Ammon's horn (tissue), 1 donor: ENCODE measurements at places on chromosomes 5 and 9.

DNA sequence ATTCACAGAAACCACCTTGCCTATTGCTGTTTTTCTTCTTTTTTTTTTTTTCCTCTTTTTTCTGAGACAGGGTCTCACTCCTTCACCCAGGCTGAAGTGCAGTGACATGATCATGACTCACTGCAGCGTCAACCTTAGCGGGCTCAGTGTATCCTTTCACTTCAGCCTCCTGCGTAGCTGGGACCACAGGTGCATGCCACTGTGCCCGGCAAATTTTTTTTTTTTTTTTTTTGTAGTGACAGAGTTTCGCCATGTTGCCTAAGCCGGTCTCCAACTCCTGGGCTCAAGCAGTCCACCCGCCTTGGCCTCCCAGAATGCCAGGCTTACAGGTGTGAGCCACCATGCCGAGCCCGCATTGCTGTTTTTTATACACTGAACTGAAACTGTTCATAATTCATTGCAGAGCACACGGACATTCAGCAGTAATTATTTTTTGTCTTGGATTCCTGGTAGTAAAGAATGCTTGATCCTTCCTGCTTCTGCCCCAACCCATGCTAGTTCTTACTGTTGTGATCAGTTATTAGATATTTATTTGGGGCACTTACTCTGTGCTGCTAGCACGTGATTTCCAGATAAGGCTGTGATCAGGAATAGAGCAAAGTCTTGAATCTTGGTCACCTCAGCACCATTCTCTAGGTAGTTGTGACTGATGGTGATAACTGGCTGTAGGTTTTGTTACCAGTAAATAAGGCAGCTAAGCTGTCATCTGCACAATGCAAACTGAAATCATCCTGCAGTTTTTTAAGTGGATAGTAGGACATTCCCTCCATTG, 14.0 kb downstream of the MAP3K1 start:
- no peak for DNase-seq

DNA sequence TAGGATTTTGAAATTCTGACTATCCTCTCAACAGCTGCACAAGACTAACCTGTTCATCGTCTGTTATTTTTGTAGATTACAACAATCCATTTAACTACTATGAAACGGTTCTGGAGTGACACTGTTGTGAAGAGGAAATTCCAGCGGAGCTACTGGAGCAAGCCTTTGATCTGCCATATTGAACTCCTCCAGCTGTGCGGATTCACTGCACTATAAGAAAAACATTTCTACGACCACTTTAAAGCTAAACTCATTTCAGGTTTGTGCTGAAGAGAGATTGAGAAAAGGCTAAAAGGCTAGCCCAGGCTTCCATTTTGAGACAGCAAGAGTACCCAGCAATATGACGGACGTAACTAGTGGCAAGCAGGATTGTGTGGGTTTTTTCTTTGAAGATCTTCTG, 104.9 kb upstream of the ANKH start:
- no peak for DNase-seq

DNA sequence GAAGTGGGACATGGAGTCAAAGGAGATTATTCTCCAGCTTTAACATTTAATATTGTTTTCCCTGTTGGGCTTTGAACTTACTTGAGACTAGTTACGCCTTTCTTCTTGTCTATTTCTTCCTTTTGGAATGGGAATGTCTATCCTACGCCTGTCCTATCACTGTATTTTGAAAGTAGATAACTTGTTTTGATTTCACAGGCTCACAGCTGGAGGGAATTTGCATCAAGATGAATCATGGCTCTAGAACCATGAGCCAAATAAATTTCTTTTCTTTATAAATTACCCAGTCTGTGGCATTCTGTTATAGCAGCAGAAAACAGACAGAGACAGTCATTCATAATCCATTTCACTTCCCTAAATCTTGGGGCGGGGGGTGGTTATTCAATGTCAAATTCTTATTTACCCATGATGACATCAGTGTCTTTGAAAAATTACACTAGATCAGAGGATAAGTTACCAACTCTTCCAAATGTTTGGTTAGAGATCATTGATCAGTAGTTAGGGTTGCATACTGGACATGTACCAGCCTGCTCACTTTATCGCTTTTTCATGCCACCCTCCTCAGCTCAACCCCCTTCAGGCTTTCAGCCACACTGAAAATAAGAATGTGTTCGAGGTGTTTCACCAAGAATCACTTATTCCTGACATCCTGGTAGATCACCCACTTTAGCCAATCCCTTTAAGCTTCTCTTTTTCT, 419.6 kb upstream of the PIK3R1 start:
- no peak for DNase-seq

- DNase-seq, result peak; percentile 77
Observed at GRCh38 chr5:15794052-15794985, 294.3 kb downstream of the FBXL7 start.

- DNase-seq, result no peak
Observed at GRCh38 chr9:15221746-15222145, 85.3 kb downstream of the TTC39B start.

- no peak for DNase-seq
Observed at GRCh38 chr5:15384581-15384980, 115.4 kb upstream of the FBXL7 start.

DNA sequence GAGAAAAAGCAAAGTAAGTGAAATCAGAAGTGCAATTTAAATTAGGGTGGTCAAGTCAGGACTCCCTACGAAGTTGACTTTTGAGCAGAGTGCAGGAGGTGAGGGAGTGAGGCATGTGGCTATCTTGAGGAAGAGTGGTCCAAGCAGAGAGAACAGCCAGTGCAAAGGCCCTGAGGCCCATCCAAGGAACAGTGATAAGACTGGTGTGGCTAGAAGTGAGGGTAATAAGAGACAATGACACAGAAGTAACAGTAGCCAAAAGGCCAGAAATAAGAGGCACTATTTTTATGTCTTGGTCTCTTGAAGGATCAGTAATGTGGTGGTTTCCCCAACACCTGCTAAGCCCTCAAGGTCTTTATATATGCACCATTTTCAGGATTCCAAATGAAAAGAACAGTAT, 120.4 kb downstream of the SLC1A3 start:
- DNase-seq, result no peak

- no peak for DNase-seq
Observed at GRCh38 chr9:91676046-91676445, 252.4 kb upstream of the NFIL3 start.

GRCh38 chr5:178334861-178335260, 102.3 kb upstream of the PHYKPL start:
- DNase-seq, result no peak

GRCh38 chr5:142016556-142016955, 3.7 kb upstream of the GNPDA1 start:
- DNase-seq, result no peak

GRCh38 chr5:180208435-180209081, 453 bp downstream of the RASGEF1C start:
- no peak for DNase-seq

- DNase-seq, result no peak
Observed at GRCh38 chr5:72441862-72442540, 65.2 kb downstream of the ZNF366 start.

GRCh38 chr5:58069846-58070245, 390.0 kb downstream of the PLK2 start:
- no peak for DNase-seq

GRCh38 chr9:99286536-99286935, 64.5 kb downstream of the SEC61B start:
- DNase-seq, result no peak

DNA sequence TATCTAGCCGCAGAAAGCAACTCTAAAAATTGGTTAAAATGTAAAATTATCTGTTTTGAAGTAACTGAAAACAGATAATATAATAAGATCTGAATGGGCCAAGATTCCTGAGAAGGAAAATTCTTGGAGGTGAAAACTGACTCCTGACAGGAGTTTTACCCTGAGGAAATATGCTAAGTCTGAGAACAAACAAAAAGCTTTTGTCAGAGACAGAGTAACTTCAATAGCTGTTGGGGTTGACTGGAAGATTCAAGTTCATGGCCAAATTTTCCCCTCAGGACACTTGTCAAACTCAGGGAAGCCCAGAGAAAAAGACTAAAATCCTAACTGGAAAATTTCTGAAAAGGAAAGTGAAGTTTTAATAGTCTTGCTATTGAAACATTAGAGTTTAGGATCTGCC, 5.7 kb downstream of the PCDHB4 start:
- no peak for DNase-seq

GRCh38 chr9:79812099-79812498, 240.3 kb downstream of the TLE4 start:
- DNase-seq, result no peak

DNA sequence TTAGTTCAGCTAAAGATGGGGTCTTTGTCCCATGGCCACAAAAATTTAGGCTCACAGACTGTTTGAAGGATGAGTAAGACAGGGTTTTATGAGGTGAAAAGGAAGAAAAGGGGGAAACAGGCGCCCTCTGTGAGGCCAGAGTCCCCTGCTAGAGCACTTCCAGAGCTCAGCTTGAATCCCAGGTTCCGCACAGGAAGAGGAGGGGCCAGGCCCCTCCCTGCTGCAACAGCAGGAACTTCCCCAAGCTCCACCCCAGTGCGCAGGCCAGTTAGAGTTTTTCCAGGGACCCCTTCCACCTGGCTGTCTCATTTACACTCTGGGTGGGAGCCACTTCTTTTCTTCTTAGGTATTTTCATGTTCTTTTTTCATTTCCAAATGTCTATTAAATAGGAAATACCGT, 480.8 kb downstream of the PSAT1 start:
- DNase-seq, result no peak

DNA sequence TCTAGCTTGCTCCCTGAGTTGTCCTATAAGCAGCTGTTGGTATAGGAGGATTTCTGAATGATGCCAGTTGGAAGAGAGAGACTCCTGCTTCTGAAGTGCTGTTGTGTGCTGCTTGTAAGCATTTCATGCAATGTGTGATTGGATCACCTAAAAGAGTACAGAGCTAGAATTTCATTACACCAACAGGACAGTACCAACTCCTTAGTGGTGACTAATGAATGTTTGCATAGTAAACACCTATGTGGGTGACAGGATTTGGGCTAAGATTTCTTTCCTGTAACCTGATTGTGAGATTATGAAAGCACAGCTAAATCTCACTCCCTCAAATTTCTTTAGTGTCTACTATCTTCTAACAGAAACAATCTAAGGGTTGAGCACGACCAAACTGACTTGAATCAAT, 67.0 kb downstream of the GCNT1 start:
- no peak for DNase-seq
